Esophagus squamous epithelium (tissue), 5 donors: ENCODE measurements at places on chromosomes 16 and 17.

DNA sequence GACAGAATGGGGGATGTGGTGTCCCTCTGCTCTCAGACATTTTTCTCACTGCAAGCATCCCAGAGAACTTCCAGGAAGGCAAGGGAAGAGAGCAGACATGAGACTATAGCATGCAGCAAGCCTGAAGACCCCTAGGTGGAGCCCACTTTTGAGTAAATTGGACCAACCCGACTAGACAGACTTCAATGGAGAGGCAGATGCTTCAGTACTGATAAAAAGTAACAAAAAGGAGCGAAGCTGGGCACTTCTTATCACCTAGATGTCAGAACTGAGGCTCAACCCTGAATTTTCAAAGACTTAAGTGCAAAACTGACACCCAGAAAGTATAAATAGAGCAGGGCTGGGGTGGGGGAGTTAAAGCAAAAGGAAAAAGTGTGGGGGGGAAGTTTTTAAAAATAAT lies 130.8 kb downstream of the PMP22 start:
- DNase-seq = no peak

GRCh38 chr17:64126918-64127317 lies 3.0 kb downstream of the ERN1 start:
- no peak for DNase-seq

DNA sequence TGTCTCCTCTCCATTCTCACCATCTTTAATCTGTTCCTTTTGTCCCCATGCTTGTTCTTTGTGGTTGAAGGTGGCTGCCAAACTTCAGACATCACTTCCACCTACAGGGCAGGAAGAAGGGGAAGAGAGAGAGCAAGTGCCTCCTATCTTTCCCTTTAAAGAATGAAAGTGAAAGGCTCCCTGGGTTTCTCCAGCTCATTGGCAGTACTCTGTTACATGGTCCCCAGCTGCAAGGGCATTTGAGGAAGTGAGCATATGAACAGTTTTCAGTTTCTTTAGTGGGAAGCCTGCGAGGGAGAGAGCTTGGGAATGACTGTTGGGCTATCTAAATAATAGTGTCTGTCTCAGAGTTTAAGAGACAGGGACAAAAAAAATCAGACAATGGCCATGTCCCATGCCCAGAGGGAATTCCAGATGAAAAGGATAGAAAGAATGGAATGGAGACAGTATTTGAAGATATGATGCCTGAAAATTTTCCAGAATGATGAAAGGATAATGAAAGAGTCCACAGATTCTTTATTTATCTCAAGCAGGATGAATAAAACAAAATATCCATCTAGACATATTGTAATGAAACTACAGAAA lies 159.9 kb downstream of the LGALS9B start:
- no peak for DNase-seq

DNA sequence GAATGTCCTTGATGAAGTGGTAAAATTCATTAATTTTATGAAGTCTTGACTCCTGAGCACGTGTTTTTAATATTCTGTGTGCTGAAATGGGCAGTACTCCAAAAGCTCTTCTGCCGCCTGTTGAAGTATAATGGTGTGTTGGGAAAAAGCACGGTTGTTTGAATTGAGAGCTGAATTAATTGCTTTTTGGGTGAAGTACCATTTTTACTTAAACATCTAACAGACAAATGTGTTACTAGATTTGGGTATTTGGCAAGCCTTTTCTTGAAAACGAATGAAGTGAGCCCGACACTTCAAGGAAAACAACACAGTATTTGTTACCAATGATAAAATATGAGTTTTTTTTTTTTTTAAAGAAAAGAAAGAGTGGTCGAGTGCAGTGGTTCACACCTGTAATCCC lies 22.5 kb downstream of the WWP2 start:
- DNase-seq = no peak

DNA sequence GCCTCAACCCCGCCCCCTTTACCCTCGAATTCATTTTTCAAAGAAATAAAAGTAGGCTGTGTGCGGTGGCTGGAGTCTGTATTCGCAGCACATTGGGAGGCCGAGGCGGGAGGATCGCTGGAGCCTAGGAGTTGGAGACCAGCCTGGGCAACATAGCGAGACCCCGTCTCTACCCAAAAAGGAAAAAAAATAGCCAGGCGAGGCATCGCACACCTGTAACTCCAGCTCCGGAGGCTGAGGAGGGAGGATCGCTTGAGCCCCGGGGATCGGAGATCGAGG lies 671 bp upstream of the TOP2A start:
- DNase-seq = no peak

- DNase-seq = no peak
Observed at GRCh38 chr17:2060681-2061440, 6.0 kb downstream of the HIC1 start.

DNA sequence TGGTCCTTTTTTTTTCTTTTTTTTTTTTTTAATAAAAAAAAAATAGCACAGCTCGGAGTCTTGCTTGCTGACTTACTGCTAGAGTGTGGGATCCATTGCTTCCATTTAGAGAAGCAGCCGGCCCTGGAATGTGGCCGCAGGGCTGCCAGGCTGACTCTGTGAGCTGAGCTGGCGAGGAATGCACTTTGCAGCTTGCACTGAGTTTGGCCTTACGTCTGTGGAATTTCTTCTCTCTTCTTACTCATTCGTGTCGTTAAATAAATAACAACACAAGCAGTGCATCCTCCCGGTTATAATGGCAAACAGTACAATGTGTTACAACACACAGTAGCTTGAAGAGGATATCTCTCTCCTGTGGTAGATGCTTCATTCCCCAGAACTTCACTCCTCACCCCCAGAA lies 69.2 kb downstream of the PRKCB start:
- DNase-seq = no peak

DNA sequence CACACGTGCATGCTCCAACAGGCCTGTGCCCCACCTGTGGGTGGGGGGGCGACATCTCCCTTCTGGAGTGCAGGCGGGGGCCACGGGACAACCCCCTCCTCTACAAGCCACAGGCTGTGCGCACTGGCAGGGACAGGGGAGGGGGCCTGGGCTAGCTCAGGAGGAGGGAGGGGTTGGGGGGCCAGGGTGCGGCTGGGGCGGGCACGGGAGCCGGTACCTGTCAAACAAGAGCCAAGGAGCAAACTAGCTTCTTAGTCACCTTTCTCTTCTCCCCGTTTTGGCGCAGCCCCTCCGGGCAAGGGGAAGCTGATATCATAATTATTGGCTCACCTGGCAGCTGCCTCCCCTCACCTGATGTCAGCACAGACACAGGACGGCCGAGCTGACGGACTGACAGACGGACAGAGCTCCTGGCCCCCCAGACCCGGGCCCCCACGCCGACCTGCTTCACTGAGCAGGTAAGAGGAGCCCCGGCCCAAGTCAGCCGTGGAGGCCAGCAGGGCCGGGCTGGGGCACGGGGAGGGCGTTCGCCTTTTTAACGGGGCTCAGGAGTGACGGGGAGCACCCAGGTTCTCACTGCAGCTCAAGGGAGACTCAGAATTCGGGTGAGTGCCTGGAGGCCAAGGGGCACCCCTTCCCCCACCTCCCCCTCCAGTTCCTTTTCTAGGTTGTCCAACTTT lies at the start of gene FOXN1:
FOXN1 (plus strand) TSS at position 363 of the 680 bp plus-strand sequence. CDS start 17,622 bp downstream, outside the sequence.
- no peak for DNase-seq

GRCh38 chr17:19009970-19010369 lies 5.4 kb upstream of the FAM83G start:
- DNase-seq = no peak

DNA sequence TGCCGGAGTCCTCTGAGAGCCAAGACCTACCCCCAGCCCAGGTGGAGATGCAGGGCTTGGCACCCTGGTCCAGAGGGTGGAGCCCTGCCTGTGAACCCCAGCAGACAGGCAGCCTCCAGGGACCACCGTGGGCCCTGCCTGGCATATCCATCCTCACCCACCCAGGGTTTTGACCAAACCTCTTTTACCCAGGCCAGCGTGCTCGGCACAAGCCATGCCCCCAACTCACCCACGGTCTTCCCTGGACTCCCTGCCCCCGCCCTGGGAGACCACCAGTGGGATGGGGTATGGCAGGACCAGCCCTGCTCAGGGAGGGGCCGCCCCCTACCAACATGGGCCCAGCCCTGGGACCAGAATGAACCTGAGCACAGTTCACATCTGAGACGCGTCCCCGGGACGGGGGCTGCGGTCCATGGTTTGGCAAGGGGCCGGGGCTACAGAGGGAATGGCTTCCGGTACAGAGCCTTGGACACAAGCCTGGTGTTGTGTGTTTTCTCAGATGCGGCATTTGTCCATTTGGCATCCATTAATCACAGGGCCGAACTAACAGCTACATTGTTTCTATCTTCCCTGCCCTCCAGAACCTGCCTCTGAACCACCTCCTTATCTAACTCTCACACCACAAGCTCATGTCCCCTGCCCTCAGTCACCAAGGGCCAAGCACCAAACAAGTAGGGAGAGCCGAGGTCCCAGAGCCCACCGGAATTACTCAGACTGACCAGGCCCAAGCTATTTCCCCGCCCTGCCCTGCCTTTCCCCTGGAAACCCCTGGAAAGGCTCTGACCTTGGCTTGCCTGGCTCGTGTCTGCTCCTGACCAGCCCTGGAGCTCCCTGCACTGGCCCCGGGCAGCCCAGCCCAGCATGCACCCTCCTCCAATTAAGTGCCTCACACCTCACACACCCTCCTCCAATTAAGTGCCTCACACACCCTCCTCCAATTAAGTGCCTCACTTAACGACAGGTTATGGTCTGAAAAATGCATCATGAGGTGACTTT lies 14.1 kb downstream of the HS3ST6 start:
- DNase-seq = no peak

GRCh38 chr17:66277191-66277590 lies 25.2 kb upstream of the PRKCA start:
- no peak for DNase-seq

DNA sequence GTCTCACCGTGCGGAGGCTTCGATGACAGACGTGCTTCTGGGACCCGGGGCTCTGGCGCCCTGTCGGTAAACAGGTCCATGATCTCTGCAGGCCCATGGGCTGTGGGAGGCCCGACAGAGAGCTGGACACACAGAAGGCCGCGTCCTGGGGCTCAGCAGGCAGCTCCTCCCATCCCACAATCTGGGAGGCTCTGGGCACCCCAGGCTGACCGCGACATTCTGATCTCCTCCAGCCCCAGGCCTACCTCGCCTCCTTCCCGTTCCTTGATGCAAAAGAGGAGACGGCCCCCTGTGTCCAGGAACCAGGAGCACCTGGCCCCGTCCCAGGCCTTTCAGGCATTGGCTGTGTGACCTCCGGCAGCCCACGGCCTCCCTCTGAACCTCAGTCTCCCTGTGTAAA lies 23.3 kb downstream of the TRARG1 start:
- DNase-seq = no peak

GRCh38 chr17:54979657-54980056 lies 11.1 kb downstream of the STXBP4 start:
- no peak for DNase-seq

GRCh38 chr16:68416057-68417046 lies 32.0 kb downstream of the SMPD3 start:
- no peak for DNase-seq
